ENCODE measurements at places on chromosomes 2 and 18. TPM values are rescaled to one million over a fixed set of nuclear protein-coding genes. Genes with fewer than 3 reads are reported as not detected.
A peak's percentile ranks its signal among the peaks of the same experiment; 100 is the strongest.

CFC1 gene
- total RNA-seq: not detected

CENPO gene
- total RNA-seq: 6.4 TPM

- DNase-seq: no peak
- H3K27ac ChIP-seq: no peak overlapping the region
- H3K36me3 ChIP-seq: no peaks in the 10 kb centered on the region
- no peak overlapping the region for H3K4me3 ChIP-seq
These were observed 368.6 kb downstream of the EIPR1 start for GRCh38 chr2:3009005-3009404.

MAL gene
- 160 TPM for total RNA-seq

- H3K4me1 ChIP-seq: no peaks in the 10 kb centered on the region
- H3K4me3 ChIP-seq: no peak overlapping the region
- H3K27ac ChIP-seq: no peak overlapping the region
- DNase-seq: no peak
- H3K36me3 ChIP-seq: no peaks in the 10 kb centered on the region
- no peaks in the 10 kb centered on the region for H3K27me3 ChIP-seq
These were observed 15.0 kb upstream of the SPOPL start for GRCh38 chr2:138486363-138487198.

DNA sequence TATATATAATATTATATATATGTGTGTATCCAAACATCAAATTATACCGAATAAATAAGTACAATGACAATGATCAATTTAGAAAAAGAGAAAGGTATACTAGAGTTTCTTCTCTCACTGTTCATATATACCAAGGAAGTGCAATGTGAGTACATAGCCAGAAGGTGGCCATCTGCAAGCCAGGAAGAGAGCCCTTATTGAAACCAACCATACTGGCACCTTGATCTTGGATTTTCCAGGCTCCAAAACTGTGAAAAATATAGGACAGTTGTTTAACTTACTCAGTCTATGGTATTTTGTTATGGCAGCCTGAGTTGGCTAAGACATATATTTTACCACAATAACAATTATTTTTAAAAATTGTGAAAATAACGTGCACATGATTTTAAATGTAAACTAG, 1490.2 kb upstream of the SLC39A10 start:
- no peak for DNase-seq
- no peak overlapping the region for H3K4me3 ChIP-seq
- H3K36me3 ChIP-seq: no peaks in the 10 kb centered on the region
- H3K27ac ChIP-seq: no peak overlapping the region
- no peaks in the 10 kb centered on the region for H3K4me1 ChIP-seq

- H3K36me3 ChIP-seq: peaks cover 6% of the 10 kb centered on the region
- peak overlapping the region; percentile 78 for H3K27ac ChIP-seq
- H3K4me3 ChIP-seq: no peak overlapping the region
- H3K27me3 ChIP-seq: no peaks in the 10 kb centered on the region
- no peak for DNase-seq
These were observed 73.1 kb downstream of the HDAC4 start for GRCh38 chr2:239327536-239328350.

CRIM1 gene
- total RNA-seq: 5.8 TPM

DNA sequence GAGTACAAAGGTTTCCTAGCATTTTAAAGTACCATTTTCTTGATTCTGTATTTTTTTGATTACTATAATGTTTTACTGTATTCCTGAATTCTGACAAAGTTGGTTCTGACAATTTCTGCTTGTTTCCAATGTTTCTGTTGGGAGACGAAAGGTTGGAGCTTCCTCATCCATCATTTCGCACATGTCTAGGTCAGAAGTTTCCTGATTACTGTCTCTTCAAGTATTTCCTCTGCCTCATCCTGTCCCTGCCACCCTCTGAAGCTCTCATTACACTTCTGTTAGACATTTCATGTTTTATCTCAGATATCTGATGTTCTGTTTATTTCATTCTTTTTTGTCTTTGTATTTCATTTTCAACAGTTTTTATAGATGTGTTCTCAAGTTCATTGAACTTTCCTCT, 895.8 kb downstream of the TSN start:
- H3K4me3 ChIP-seq: no peak overlapping the region
- DNase-seq: no peak

GRCh38 chr2:72933646-72934151, 16.4 kb downstream of the EMX1 start:
- no peaks in the 10 kb centered on the region for H3K36me3 ChIP-seq
- peaks cover 56% of the 10 kb centered on the region for H3K27me3 ChIP-seq
- H3K4me1 ChIP-seq: no peaks in the 10 kb centered on the region

- no peak overlapping the region for H3K27ac ChIP-seq
- no peaks in the 10 kb centered on the region for H3K36me3 ChIP-seq
- no peak for DNase-seq
- H3K4me3 ChIP-seq: no peak overlapping the region
- H3K27me3 ChIP-seq: no peaks in the 10 kb centered on the region
These were observed 32.3 kb downstream of the RALBP1 start for GRCh38 chr18:9507565-9508088.

GRCh38 chr2:48175254-48175653, 269.0 kb upstream of the FBXO11 start:
- no peak overlapping the region for H3K27ac ChIP-seq
- no peaks in the 10 kb centered on the region for H3K36me3 ChIP-seq
- no peak overlapping the region for H3K4me3 ChIP-seq
- no peaks in the 10 kb centered on the region for H3K4me1 ChIP-seq

DNA sequence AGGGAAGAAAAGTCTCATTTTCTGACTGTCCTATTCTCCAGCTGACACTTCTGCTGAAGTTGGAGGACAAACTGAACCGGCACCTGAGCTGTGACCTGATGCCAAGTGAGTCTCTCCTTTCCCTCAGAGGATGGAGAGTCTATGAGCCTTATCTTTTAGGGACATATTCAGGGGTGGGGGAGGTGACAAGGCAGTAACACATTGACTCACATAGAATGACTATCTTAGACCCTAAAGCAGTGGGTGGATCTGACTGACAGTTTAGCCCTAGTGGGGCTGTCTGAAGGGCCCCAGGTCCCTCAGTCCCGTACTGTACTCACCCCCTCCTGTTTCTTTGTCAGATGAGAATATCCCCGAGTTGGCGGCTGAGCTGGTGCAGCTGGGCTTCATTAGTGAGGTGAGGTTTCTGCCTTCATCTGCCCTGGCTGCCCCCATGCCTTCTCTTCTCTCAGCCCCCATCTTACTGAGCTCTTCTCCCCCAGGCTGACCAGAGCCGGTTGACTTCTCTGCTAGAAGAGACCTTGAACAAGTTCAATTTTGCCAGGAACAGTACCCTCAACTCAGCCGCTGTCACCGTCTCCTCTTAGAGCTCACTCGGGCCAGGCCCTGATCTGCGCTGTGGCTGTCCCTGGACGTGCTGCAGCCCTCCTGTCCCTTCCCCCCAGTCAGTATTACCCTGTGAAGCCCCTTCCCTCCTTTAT, 805 bp upstream of the KRTCAP3 start:
- no peak for DNase-seq
- no peak overlapping the region for H3K4me3 ChIP-seq
- H3K27ac ChIP-seq: no peak overlapping the region
- H3K4me1 ChIP-seq: peaks cover 4% of the 10 kb centered on the region
- peaks cover 14% of the 10 kb centered on the region for H3K36me3 ChIP-seq

DNA sequence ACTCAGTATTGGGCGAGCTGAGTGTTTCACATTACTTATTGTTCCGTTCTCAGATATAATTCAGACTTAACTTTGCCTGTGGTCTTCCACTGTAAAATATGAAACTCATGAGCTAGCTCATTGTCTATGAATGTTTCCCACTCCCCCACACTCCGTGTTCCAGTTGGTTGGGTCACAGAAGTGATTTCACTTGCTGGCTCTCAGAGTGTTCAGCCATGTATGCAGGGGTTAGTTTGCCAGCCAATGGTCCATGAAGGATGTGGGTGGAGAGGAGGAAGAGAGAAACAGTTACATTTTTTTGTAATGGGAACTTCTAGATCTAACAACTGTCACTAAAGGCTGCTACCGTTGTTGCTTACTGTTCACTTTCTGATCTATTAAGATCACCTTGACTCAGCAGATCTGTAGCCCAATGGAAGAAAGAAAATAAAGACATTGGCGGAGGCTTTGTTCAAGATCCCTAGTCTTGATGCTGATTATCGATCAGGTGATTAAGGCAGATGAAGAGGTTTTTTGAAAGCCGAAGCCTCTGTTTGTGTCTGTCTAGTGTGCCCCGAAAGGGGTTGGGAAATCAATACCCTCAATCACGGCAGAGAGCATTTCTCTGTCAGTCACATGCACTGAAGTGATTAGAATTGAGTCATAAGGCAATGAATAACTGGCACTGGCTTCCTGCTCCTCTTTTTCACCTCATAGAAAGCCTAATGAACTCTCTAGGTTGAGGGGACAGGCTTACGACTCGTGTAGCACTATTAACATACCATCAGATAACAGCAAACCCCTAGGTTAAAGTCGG, 279.7 kb upstream of the FIGN start:
- no peaks in the 10 kb centered on the region for H3K36me3 ChIP-seq
- H3K27ac ChIP-seq: no peak overlapping the region
- no peaks in the 10 kb centered on the region for H3K27me3 ChIP-seq
- H3K4me1 ChIP-seq: no peaks in the 10 kb centered on the region
- DNase-seq: no peak
- H3K4me3 ChIP-seq: no peak overlapping the region

DNA sequence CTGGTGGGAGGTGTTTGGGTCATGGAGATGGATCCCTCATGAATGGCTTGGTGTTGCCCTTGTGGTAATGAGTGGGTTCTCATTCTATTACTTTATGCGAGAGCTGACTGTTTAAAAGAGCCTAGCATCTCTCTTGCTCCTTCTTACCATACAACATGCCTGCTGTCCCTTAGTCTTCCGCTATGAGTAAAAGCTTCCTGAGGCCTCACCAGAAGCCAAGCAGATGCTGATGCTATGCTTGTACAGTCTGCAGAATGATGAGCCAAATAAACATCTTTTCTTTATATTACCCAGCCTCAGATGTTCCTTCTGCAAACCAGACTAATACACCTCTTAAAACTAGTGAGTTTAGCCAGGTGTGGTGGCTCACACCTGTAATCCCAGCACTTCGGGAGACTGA, 23.1 kb downstream of the EVA1A start:
- H3K27me3 ChIP-seq: no peaks in the 10 kb centered on the region
- H3K36me3 ChIP-seq: no peaks in the 10 kb centered on the region
- H3K27ac ChIP-seq: no peak overlapping the region
- no peaks in the 10 kb centered on the region for H3K4me1 ChIP-seq
- DNase-seq: no peak
- no peak overlapping the region for H3K4me3 ChIP-seq

RTP5 gene
- total RNA-seq: 1.2 TPM

DNA sequence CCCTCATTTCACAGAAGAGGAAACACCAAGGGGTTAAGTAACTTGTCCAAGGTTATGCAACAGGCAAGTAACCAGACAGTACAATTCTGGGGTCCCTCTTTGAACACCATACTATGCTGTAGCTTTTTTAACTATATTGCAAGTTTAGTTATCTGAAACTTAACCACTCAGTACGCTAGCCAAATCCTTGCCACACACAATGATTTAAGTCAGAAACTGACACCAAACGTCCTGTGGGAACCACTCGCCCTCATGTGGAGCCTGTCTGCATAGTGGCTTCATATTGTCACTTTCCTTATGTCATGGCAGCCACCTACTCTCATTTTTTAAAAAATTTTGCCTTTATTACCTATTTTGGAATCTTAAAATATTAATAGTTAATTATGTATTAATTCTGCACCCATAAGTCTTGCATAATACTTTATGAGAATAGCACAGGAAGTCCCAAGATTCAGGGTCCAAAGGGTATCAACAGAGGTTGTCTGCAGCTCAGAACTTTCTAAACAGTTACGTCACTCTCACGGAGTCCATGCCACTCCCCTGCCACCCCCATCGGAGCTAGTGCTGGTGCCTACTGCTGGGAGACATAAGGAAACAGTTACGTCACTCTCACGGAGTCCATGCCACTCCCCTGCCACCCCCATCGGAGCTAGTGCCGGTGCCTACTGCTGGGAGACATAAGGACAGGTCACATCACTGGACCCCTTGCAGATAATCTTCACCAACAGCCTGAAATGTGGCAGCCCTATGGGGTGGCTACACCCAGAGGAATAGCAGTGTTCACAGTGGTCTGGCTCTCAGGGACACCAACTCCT, 99.0 kb downstream of the L3MBTL4 start:
- no peak overlapping the region for H3K27ac ChIP-seq
- H3K27me3 ChIP-seq: no peaks in the 10 kb centered on the region
- no peak overlapping the region for H3K4me3 ChIP-seq
- DNase-seq: no peak
- no peaks in the 10 kb centered on the region for H3K36me3 ChIP-seq
